ENCODE measurements at places on chromosomes 13 and 19.
A peak's percentile ranks its signal among the peaks of the same experiment; 100 is the strongest.

DNA sequence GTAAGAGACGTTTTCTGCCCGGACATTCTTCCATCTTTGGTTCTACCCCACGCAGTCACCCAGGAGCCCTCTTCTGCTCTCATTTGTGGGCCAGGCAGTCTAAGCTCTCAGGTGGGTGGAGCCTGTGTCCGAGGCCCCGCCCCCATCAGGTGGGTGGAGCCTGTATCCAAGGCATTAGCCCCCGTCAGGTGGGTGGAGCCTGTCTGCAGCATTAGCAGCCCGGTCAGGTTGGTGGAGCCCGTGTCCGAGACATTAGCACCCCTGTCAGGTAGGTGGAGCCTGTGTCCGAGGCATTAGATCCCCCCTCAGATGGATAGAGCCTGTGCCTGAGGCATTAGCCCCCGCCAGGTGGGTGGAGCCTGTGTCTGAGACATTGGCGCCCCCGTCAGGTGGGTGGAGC lies 45.5 kb upstream of the C13orf46 start:
- DNase-seq, result no peak

- no peak for DNase-seq
These were observed 8.7 kb upstream of the ATP12A start for GRCh38 chr13:24671386-24672113.

- no peak for DNase-seq
These were observed 21.1 kb downstream of the ZNF582 start for GRCh38 chr19:56372281-56372680.

DNA sequence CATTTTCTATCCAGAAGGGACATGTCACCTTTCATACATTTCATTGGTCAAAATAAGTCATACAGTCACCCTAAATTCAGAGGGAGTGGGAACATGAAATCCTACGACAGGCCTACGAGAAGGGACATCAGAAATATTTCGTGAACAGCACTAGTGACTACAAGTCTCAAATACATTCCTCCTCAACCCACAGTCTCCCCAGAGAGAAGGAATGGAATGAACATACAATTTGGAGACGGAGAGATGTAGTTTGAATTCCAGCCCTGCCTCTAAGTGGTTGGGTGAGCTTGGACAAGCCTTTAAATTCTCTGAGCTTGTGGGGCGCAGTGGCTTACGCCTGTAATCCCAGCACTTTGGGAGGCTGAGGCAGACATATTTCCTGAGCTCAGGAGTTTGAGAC lies 9.9 kb downstream of the SERTM1 start:
- no peak for DNase-seq

- DNase-seq, result no peak
These were observed 3.5 kb downstream of the MKNK2 start for GRCh38 chr19:2047449-2048103.

GRCh38 chr19:8413629-8413995 lies 507 bp downstream of the MARCHF2 start:
- DNase-seq, result no peak

DNA sequence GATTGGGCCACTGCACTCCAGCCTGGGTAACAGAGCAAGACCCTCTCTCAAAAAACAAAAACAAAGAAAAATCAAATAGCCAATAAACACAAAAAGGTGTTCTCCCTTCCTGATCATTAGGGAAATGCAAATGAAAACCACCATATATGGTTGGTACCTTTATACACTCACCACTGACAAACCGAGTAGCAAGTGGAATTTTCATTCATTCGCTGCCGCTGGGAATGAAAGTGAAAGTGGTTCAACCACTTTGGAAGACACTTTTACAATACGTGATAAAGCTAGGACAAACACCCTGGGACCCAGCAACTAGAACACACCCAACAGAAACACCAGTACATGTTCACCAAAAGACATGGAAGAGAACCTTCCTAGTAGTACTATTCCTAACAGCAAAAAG lies 21.0 kb downstream of the GRIK5 start:
- no peak for DNase-seq

DNA sequence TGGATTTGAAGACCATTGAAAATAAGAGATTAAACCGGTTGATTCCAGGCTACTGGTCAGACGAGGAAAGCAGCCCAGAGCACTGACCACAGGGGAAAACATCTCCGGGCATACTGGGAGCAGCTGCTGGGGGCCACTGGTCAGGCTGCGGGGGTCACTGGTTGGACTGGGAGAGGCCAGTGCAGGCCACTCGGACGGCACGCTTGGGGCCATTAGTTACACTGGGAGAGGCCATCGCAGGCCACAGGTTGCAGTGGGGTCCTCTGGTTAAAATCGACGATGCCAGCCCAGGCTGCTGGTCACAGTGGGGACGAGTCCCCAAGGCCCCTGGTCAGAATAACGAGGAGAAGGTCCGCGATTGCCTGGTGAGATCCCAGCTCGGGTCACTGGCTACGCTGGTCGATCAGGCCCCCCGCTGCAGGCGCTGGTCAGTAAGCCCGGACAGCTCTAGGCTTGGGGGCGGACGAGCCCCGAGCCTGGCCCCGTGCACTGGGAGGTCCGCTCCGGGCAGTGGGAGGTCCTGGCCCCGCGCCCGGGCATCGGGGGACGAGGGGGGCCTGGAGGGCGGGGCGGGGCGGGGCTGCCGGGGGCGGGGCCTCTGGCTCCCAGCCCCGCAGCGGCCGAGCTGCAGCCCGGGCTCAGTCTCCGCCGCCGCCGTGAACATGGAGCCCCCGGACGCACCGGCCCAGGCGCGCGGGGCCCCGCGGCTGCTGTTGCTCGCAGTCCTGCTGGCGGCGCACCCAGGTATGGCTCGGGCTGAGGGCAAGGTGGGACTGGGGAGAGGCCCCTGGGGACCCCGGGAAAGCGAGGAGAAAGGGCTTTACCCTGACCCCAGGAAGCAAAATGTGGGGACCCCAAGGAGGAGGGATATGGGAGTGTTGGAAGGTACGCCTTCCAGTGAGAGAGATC lies at the start of gene BCAM:
BCAM (plus strand) TSS at position 641 of the 909 bp plus-strand sequence; CDS start at position 663, 22 bp downstream.
- DNase-seq, result peak; percentile 31

GRCh38 chr19:2952953-2953481 lies 8.2 kb upstream of the ZNF77 start:
- no peak for DNase-seq

GRCh38 chr19:7852851-7853769 lies 21.1 kb downstream of the PRR36 start:
- DNase-seq, result peak; percentile 40

- DNase-seq, result no peak
These were observed 61.8 kb upstream of the RANBP3 start for GRCh38 chr19:6039566-6040225.

DNA sequence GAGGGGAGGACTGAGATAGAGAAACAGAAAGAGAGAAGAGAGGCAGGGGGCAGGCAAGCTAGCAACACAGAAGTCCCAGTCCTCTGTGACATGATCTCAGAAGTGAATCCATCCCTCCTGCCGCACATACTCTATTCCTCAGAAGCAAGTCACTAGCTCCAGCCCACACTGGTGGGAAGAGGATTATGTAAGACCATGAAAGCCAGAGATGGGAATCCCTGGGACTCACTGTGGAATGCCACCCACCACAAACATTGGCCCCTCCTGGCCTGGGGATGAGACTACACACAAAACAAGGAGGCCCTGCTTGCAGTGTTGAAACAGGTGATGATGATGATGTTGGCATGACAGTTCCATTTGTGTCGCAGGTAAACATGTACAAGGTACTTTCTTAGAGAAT lies 419.9 kb downstream of the IRS2 start:
- DNase-seq, result no peak

DNA sequence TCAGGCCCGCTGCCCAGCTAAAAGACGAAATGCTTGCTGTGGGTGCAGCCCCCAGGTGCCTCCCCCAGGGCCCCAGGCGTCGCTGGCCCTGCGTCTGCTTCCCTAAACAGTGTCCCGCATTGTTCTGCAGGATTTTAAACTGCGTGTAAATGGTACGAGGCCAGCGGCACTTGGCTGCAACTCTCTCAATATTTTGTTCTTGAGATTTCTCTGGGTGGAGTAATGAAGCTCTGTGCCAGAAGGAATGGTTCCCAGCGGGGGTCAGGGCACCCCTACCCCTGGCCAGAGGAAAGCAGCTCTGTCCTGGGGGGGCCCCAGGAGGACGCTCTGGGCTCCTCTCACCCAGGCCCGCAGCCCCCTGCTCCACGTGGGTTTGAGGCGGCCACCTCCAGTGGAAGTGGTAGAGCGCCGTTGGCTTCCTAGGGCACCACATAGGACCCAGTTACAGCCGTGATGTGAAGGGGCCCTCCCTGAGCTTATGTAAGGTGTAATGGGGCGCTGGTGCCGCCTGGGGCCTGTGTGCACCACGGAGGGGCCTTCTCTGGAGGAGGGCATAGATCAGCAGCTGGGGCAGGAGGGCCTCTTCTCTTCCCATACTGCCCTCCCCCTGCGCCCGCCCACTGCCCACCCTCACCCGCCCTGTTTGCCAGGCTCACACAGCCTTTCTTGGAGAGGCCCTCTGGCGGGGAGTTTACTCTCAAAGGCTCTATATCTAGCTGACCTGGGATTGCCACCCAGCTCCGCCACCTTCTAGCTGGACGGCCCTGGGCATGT lies 19.8 kb downstream of the PAK4 start:
- peak; percentile 79 for DNase-seq

DNA sequence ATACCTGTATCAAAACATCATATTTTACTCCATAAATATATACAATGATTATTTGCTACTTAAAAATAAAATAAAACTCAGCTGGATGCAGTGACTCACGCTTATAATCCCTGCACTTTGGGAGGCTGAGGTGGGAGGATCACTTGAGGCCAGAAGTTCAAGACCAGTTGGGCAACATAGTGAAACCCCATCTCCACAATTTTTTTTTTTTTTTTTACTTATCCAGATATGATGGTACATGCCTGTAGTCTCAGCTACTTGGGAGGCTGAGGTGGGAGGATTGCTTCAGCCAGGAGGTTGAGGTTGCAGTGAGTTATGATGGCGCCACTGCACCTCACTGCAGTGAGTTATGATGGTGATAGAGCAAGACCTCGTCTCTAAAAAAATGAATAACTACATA lies 22.4 kb downstream of the POU2F2 start:
- DNase-seq, result no peak

DNA sequence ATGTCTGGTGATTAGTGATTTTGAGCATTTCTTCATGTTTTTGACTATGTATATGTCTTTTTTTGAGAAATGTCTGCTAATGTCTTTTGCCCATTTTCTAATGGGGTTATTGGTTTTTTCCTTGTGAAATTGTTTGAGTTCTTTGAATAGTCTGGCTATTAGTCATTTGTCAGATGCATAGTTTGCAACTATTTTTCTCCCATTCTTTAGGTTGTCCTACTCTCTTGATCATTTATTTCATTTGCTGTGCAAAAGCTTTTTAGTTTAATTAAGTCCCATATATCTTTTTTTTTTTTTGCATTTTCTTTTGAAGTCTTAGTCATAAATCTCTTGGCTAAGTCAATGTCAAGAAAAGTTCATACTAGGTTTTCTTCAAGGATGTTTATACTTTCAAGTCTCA lies 449.8 kb downstream of the DACH1 start:
- no peak for DNase-seq

DNA sequence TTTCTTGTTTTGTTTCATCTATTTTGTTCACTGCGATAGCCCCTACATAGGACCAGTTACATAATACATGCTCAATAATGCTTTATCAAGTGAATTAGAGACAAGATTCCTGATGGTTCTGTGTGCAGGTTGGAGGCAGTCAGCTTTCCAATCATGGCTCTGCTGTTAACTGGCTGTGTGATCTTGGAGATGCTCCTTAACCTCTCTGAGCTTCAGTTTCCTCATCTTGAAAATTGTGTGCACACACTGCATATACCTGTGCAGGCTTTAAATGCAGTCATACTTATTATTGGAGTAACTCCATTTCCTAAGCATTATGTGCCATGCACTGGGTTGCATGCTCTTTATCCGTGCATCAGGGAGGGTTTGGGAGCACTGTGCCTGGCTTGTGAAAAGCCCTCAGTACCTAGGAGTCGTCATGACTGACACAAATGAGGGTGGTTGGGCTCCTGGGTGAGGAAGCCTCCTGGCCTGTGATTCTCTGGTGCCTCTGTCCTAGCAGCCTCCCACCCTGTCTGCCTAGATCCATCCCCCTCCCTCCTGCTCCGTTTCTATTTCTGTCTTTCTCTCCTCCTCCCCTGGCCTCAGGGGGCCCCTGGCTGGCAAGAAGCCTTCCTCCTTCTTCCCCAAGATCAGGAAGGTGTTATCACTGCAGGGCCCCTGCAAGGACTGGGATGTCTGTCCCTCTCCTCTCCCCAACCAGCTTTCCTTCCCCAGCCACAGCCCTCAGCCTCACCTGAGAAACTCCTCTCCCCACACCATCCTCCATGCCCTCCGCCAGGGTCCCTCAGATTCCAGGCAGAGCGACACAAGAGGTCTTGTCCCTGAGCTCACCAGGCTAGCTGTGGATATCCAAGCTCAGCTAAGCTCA lies 8.7 kb downstream of the IFNL1 start:
- DNase-seq, result no peak

DNA sequence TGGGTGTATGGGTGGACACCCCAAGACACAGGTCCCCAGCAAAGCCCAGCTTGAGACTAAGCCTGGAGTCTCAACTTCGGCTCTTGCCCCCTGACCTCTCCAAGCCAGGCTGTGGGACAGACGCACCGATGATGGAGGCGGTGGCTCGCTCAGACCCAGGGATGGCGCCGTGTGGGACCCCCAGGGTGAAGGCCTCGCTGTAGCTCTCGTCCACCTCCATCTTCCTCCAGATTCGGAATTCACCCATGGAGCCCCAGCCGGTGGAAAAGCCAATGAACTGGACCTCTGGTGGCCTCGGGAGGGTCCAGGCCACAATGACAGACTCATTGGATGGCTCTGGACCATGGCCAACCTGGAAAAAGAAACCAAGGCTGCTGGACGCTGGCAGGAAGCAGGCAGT lies 39.1 kb downstream of the F2RL3 start:
- no peak for DNase-seq

DNA sequence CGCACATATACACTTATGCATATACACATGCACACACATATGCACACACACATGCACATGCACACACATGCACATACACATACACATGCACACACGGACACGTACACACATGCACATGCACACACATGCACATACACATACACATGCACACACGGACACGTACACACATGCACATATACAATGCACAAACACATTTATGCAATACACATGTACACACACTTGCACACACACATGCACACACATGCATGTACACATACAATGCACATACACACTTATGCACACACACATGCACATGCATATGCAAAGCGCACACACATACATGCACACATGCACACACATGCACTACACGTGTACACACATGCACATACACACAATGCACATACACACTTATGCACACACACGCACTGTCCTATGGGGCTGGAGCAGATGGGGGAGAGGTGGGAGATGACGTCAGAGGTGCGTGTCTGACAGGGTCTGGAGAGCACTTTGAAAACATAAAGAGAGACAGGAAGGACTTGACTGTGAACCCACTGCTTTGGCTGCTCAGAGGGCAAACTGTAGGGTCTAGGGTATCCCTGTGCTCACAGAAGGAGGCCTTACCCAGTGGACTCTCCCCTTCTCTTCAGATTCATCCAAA lies 108.2 kb downstream of the UQCRFS1 start:
- DNase-seq, result no peak

GRCh38 chr13:95724252-95724651 lies 47.3 kb downstream of the DNAJC3 start:
- DNase-seq, result no peak

GRCh38 chr19:2251106-2252054 lies 2.3 kb downstream of the AMH start:
- DNase-seq, result no peak

GRCh38 chr13:98570929-98571372 lies 6.0 kb downstream of the STK24 start:
- no peak for DNase-seq
